ENCODE measurements at places on chromosomes 5 and 9.
A peak's percentile ranks its signal among the peaks of the same experiment; 100 is the strongest.

DNA sequence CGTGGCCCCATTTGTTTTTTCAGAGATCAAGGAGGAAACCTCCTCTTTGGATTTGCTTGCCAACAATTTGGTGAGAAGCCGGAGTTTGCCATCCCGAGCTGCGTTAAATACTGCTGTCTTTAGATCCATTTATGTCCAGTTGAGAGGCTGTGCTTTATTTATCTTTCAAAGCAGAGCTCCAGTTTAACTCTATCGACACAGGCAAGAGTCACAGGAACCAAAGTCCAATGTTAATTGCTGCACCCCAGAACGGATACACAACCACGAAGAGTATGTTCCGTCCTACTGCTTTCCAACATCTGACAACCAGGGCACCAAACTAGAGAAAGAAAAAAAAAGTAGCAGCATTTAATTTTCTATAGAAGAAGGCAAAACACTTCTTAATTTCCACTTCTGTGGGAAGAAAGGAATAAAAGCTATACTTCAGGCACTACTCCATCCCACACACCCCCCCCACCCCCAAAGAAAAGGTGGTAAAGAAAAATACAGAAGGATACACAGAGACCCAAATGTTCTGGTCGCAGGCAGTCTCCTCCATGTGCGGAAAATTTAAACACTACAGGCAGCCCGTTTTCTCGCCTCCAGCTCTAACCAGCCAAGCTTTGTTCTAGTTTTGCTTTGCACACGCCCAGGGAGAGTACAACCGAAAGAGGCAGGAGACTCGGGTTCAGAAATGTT is 1.1 kb downstream of the FEM1C start:
- no peak for DNase-seq

DNA sequence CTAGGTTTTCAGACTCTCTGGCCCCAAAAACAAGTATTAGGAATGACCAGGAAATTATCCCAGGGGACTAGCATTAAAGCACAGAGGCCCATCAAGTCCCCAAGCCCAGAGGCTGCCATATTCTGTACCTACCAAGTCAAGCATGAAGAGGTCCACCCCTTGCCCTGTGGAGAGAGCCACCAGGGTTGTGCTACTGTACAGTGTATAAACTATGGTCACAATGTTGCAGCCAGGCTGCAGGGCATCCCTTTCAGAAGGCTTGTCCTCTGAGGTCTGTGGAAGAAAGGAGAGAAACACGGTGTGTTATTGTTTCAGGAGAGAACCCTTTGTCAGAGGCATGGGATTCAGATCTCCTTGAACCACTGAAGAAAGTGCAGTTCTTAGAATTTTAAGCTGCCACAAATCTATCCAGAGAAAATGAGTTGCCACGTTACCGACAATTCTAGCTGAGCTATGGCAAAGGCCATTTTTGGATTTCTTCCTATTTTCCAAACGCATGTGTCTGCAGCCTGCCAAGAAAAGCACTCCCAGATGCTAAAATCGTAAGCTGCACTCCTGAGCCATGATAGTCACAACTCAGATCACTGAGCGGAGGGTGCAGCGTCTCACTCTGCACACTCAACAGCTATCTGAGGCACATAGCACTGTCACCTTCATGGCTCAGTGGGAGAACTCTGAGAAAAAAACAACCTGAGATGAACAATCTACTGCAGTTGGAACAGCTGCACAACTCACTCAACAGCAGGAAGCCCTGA is 45.5 kb upstream of the SPATA31E1 start:
- no peak for DNase-seq

DNA sequence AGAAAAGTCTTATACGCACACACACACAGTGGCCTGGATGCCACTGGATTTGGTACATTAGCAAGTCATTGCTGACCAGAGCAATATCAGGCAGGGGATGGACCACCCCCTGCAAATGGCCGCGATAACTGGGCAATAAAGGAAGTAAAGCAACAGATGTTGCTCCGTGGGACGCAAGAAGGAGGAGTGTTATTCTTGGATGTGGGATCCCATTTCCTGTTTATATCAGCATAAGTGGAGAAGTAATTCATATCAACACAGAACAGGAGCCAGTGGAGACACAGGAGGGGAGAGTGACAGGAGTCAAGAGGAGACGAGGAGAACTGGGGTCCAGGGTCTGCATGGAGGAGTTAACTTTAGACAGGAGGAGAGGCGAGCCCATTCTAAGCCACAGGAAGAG is 18.4 kb downstream of the RUFY1 start:
- DNase-seq, result no peak

GRCh38 chr9:123679330-123679987 is 250.5 kb downstream of the DENND1A start:
- peak; percentile 7 for DNase-seq

DNA sequence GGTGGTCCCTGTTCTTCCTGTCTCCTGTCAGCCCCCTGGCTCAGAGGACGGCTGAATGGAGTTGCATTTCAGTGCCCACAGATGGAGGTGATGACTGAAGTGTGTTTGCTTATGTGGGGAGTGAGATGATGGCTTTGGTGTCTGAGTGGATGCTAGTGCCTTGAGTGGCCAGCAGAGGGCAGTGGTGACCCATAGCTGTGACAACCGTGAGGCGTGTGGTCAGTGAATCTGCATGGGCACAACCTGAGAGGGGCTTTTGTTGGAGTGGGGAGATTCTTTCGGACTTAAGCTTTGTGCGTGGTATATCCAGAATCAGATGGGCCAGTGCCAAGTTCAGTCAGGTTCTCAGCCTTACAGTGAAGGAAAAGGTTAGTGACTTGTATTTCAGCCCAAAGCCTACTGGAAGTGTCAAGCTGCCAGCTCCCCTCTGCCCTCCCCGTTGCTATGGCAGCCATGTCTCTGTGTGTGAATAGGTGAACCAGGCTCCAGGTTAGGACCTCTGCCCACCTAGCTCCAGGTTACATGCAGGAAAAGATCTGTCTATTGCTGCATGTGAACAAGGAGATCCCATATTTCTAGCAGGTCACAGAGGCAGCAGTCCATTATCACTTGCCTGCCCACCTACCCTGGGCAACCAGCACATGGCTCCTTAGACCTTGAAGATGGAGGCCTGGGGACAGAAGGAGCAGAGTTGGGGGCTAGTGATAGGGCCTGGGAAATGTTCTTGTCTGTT is 14.7 kb upstream of the CXXC5 start:
- DNase-seq, result peak; percentile 70

DNA sequence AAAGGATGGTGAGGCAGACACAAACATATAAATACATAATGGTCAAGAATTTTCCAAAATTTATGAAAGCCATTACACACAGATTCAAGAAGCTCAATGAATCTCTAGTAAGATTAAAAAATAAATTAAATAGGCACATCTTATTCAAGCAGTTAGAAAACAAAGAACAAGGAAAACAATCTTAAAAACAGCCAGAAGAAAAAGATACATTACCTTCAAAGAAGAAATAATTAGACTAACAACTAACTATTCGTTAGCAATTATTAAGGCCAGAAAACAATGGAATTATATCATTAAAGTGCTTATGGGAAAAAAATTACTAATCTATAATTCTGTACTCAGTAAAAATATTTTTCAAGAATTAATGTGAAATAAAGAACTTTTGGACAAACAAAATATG is 593.1 kb downstream of the EBF1 start:
- no peak for DNase-seq

- DNase-seq, result no peak
Measured at GRCh38 chr5:155342956-155343355, 329.4 kb downstream of the KIF4B start.

DNA sequence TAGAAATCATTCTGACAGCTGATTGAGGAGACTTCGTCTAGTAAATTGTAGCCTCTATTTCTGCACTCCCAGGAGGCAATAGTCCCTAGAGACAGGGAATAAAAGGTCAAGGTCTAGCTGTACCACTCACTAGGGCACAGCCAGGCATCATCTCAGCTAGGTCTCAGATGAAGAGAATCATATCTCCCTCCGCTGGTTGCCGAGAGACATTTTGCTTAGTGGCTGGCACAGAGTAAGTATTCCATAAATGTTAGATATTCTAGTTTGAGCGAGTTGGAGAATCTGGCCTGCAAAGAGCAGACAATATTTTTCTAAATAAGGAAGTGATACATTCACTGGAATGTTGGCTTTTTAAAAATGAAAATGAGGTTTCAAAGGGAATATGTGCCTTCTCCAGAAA is 180.4 kb upstream of the ACTBL2 start:
- no peak for DNase-seq

DNA sequence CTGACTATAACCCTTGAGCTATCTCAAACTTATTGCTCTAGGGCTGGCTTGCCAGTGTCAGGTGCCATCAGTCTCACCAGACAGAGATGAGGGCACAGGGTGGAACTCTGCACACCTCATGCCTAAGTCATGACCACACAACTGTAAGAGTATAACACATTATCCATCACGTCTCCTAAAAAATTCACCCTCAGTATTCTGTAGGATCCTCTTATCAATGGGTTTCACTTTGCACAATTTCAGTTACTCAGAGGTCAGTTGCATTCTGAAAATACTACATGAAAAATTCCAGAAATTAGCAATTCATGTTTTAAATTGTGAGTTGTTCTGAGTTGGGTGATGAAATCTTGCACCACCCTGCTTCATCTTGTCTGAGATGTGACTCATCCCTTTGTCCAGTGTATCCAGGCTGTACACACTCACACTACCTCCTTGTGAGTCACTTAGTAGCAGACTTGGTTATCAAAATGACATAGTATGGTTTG is 690.9 kb upstream of the CDH18 start:
- DNase-seq, result no peak

GRCh38 chr5:180523629-180524466 is 29.7 kb downstream of the CNOT6 start:
- no peak for DNase-seq

DNA sequence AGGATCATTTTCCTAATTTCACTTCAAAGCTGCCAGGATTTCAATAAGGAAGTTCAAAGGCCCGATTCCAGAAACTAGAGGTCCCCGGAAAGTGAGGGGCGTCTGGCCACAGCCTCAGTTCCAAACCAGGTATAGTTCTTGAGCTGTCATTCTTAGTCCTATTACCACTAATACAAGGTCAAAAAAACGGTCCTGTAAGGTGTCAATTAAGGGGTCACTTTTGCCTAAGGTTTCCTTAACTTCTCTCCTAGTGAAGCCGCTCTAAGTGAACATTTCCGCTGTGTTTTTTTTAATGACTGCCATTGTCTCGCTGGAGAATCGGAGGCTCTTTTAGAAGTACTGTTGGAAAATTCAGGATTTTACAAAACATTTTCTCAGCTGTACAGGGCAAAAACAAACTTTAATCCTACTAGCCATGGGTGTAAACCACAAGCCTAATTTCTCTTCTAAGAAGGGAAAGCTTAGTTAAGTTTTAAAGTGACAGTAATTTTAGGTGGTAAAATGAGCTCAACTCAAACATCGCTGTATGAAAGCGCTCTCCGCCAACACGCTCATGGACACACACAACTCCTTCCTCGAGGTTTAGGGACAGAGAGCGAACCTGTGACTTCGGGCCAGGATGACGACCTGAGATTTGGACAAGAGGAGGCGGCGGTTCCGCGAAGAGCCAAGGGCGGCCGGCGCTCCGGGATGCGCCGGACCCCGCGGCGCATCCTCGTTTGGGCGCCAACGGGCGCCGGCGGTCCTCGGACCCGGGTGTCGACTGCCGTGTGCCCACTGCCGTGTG is 76.7 kb upstream of the IFNE start:
- no peak for DNase-seq

DNA sequence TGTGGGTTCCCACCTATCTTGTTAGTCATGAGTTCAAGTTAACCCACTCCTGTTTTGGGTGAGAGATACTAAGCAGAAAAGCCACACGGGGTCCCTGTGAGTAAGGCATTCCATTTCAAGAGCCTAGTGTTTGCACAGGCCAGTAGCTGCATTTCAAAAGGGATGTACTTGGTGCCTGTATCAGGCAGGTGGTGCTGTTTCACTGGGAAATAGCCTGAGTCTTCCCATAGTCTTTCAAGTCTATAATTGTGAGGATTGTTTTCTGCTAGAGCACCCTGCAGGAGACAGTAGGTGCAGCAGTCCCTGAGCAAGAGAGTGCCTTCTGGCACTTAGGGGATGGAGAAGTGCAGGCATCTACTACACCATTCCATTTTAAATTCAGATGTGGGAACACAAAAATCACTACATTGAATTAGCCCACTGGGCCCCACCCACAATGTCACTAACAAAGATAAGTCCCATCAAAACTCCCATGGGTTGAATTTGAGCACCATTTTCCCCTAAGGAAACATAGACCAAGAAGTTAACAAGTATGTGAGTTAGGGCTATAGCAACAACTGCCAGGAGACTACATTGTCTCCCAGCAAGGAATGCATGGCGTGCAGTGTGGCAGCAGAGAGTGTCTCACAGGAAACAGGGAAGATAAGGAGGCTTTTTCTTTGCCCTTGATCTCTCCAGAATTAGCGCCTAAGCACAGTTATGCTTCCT is 263.2 kb downstream of the COX7C start:
- DNase-seq, result peak; percentile 52

Data from CD4-positive, alpha-beta T cell treated with Interleukin-1 beta for 1 hour (primary cell).